ENCODE measurements at places on chromosomes 4 and X.

DNA sequence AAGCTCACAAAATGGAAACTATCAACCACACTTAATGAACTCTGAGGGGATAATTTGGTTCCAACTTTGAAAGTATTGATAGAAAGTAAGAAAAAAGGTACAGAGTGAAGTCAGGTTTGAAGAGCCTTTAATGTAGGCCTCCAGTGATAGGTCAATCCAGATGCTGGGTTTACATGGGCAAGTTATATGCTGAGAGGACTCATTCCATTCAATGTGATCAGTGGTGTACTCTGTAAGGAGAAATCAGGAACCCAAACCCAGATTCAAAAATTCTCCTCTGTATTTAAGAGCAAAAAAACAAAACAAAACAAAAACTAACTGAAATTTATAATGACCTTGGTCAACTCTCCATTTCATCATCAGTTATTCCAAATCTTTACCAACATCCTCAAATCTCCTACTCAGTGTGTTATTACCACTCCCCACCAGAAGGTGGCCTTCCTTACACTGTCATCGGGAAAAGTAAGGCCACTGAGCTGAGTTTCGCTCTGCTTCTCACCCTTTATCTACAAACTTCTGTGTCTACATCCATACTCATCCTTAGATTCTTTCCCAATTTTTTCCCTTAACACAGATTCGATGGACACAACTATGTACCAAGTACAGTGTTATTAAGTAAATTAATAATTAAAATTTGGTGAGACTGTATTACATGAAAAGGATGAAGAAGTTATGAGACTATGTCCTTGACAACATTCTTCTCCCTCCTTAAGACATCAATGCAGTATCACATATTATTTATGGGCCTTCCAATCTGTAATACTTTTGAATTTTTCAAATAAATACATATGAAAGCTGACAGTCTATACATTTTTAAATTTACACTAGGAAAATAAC, 88.3 kb downstream of the ZAR1 start:
- DNase-seq, result peak; percentile 49

- no peak for DNase-seq
Measured at GRCh38 chrX:63526863-63527262, 175.7 kb upstream of the SPIN4 start.

- no peak for DNase-seq
Measured at GRCh38 chr4:14513471-14513870, 488.8 kb upstream of the CPEB2 start.

DNA sequence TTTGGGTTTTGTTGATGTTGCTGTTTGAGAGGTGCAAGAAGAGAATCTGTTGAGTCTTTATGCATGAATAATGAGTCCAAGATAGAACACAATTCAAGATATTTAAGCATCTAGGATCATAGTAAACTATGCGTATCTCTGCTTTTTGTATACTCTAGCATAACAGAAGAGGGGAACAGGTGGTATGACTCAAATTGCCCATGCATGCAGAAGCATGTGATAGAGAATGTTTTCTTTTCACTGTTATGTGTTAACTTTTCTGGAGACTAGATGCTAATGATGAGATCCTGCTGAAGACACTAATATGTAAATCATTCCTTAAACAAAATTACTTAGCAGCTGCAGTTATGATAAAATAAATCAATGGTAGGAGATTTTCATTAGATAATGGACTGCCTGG, 165.3 kb upstream of the FTHL17 start:
- no peak for DNase-seq

- DNase-seq, result no peak
Measured at GRCh38 chr4:7078025-7078424, 10.2 kb upstream of the GRPEL1 start.

GRCh38 chrX:154452823-154453222, 5.3 kb upstream of the PLXNA3 start:
- DNase-seq, result no peak

GRCh38 chrX:66110112-66110511, 53.9 kb upstream of the HEPH start:
- DNase-seq, result peak; percentile 19

GRCh38 chrX:63934791-63935190, 149.8 kb upstream of the ARHGEF9 start:
- peak; percentile 40 for DNase-seq

GRCh38 chrX:1435241-1435895, 17.3 kb downstream of the ASMTL start:
- DNase-seq, result no peak

DNA sequence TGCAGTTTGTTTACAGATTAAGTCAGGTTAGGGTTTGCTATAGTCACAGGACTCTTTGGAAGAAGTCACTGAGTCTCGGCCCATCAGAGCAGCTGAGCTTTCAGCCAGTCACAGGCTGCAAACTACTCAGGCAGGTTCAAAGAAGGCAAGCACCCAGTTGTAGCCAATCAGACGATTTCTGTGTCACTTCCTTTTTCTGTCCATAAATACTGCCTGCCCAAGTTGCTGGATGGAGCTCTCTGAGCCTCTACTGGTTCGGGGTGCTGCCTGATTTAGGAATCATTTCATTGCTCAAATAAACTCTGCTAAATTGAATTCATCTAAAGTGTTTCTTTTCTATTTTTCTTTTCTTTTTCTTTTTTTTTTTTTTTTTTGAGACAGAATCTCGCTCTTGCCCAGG, 7.3 kb upstream of the SH3BP2 start:
- DNase-seq, result no peak

DNA sequence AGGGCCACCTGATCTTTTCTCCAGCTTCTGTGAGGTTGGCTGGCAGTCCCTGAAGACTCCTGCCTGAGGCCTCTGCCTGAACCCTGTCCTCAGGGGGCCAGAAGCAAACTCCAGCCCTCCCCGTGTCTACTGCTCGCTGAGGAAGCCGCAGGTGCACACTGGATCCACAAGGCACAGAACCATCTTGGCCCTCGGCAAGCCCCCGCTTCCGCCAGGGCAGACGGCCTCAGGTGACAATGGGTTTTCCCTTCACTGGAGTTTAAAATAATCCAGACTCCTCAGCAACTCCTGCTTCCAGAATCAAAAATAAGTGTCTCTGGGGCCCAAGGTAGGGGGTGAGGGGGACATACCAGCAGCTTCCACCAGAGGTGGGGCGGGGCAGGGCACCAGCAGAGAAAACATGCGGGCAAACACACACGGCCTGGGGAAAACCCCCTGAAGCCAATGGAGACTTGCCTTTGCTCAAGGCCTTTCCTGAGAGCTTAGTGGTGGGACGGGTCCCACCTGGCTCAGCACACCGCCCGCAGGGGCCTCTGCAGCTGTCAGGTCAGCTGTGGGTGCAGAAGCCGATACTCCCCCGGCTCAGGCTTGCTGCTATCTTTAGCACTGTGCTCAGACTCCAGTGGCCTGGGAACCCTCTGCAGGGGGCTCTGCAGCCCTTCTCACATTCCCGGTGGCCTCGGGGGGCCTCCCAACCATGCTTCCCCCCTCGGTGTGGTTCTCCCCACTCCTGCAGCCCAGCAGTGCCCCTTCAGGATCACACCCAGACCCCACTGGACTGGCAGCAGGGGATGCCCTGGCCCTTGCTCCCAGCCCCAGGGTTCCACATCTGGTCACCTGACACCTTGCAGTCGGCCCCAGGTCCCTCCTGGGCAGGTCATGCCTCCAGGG, 1.9 kb downstream of the MYL5 start:
- DNase-seq, result no peak

DNA sequence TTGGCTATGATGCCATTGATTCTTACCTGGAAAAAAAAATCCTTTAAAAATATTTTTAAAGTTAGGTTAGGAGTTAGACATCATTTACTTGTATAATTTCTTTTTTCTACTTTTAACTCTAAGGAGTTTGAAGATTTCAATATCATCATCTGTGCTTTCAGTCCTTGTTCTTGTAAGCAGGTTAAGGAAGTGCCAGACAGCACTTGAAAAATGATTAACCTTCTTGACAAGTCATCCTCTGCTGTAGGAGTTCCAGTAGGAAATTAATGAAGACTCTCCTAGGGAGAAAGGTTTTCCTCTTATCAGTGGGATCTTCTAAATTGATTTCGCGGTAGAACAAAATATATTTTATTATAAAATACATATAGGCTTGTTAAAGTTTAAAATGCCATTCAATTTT, 29.1 kb upstream of the ANAPC4 start:
- DNase-seq, result no peak

DNA sequence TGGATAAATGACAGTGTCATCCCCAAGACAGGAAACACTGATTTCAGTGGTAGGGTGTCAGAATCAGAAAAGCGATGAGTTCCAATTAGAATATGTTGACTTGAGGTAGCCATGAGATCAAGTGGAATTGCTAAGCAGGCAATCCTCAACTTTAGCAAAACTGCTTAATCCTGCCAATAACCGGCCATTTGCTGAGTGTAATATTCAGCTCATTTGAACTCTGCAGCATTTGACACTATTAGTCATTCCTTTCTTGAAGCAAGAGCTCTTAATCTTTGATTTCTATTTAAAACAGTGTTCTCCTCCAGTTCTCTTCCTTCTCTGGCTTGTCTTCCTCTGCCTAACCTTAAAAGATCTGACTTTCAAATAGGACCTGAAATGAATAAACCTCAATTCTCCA, 68.7 kb upstream of the DCLK2 start:
- DNase-seq, result no peak

- peak; percentile 20 for DNase-seq
Measured at GRCh38 chr4:52071791-52072546, 20.9 kb downstream of the SPATA18 start.

DNA sequence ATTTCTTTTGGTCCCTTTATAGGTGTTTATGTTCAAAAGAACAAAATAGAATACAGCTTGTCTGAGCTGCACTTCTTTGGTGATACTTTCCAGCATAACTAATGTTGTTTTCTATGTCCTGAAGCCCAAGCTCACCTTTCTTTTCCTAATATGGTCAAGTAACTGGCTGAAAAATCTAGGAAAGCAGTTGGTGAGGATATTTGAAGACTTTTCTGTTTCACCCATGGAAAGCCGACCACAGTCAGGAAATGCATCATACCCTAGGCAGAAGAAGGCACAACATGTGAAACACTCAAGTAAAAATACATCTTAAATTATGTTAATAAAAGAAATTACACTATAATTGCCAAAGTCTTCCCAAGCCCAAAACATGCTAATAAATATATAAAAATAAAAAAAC, 337.0 kb downstream of the PDGFC start:
- no peak for DNase-seq

- DNase-seq, result no peak
Measured at GRCh38 chr4:132269303-132269990, 879.6 kb upstream of the PCDH10 start.

DNA sequence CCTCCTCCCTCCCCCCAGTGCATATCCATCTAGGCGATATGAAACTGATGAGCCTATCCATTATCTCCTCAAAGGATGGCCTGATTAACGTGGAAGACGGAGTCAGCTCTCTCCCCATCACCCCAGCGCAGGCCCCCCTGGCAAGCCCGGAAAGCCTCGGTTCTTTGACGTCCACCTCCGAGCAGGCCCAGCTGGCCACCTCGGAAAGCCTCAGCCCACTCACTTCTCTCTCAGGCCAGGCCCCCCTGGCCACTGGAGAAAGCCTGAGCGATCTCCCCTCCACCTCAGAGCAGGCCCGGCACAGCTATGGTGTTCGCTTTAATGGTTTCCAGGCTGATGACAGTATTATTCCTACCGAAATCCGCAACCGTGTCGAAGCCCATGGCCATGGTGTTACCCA, 14.8 kb downstream of the GABRQ start:
- DNase-seq, result no peak

DNA sequence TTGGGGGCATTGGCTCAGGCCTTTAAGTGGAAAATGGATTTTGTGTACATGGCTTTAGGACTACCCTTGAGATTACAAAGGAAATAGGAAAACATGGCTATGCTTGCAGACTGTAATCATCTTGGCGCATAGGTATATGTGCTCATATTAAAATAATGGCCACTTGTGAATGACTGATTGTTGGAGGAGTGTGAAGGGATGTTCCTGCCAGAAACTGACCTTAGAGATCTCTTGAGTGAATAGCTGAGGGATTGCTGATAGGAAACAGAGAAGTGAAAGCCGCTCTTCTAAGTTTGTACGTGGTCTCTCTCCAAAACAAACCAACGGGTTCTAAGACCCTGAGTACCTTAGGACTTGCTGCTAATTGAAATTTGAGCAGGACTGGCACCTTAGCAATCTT, 186.0 kb downstream of the MGST2 start:
- DNase-seq, result no peak

DNA sequence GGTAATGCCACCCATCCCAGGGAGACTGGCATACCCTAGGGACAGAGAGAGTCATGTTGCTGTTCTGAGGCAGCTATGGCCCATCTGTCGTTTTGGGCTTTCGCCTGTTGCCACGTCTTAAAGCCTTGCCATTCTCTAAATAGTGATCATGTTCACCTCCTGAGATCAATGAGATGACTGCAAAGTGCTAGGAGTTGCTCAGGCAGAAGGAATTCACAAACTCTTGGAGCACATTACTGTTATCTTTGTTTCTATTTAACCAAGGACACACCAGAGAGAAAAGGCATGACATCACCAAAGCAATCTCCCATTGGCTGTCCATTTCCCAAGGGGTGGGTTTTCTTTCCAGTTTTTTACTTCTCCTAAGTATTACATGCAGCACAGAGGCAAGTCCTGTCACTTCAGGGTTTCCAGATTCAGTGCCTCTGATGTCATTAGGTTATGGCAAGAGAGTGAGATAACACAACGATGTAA, 37.1 kb upstream of the SETD7 start:
- DNase-seq, result no peak

GRCh38 chrX:149003863-149004660, 501.0 kb downstream of the IDS start:
- DNase-seq, result no peak

- no peak for DNase-seq
Measured at GRCh38 chr4:84063619-84064018, 435.5 kb downstream of the NKX6-1 start.

DNA sequence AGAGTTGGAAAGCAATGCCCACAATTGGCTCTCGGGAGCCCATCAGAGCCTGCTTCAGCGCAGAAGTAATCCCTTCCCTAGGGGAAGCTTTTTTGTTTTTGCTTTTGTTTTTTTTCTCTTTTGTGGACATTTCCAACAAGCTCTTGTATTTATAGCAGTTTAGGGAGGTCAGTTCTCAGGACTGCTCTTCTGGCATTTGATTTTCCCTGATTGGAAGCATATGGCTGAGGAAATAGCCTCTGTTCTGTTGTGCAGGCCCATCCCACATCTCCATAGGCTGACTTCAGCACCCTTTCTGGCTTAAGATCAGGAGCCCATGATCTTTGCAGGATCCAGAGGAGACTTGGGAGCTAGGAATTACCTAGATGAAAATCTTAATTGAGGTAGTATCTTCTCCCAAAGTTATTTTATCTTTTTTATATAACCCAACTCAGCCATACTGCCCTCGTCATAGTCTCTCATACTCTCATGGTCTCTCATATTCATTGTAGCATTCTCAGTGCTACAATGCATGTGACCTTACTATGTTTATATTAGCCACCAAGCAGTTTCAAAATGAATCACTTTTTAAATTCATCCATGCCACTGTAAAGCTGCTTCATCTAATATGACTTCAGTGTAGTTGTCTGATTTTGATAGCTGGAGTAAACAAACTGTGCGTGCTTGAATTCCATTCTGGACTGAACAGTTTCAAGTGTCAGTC, 16.7 kb downstream of the PAGE4 start:
- DNase-seq, result no peak

DNA sequence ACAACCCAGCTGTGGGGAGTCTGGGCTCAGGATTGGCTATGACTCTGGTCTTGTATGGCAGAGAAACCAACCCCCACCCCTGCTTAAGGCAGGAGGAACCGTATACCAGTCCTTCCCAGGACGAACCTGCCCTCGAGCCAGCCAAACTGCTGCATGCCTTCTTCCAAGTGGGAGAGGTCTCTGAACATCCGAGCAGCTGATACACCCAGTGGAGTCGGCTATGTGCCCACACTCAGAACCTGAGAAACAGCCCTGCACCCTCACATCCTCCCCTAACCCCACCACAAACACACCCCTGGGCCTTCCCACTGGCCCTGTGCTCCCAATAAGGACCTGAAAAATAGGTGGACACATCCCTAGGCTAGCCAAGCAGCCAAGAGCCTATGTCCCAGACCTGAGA, 21.8 kb downstream of the C4orf33 start:
- DNase-seq, result no peak

Measured in large intestine (tissue), 12 donors.